Spleen (tissue), 13 donors: ENCODE measurements at places on chromosomes 3 and 15. TPM values are rescaled to one million over a fixed set of nuclear protein-coding genes. Genes with fewer than 3 reads are reported as not detected.

The CYP11A1 gene
- 8.7 TPM for total RNA-seq

The ANKUB1 gene
- total RNA-seq: not detected

DNA sequence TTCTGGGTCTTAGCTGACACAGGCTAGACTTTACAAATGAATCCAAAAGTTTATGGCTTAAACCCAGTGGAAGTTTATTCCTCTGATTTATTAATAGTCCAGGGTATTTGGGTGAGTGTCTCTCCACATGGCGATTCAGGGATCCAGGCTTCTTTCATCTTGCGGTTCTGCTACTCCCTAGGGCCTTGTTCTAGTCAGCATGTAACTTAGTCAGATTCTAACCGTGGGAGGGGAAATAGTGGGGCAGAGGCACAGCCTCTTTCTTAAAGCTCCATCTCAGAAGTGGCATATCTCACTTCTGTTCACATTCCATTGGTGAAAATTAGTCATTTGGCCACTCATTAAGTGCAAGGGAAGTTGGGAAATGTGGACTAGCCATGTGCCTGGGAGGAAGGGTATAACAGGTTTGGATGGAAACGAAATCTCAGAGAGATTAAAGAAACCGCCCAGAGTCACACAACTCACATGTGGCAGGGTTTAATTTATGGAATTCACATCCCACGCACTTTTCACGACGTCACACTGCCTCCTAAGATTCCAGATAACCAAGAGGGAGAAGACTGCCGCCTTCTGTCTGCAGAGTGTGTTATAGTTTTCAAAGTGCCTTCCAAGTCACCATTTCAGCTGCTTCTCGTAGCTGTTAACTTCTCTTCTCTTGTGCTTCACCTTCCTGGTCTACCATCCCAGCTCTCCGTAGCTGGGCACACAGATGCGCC lies 11.4 kb upstream of the RASGRF1 start:
- peaks cover 88% of the 10 kb centered on the region for H3K27me3 ChIP-seq
- H3K27ac ChIP-seq: no peak overlapping the region
- H3K36me3 ChIP-seq: no peaks in the 10 kb centered on the region
- DNase-seq: no peak
- no peaks in the 10 kb centered on the region for H3K4me1 ChIP-seq

GRCh38 chr3:101973163-101973505 lies 123.8 kb downstream of the NFKBIZ start:
- H3K4me3 ChIP-seq: no peak overlapping the region
- no peak for DNase-seq
- no peaks in the 10 kb centered on the region for H3K4me1 ChIP-seq
- no peak overlapping the region for H3K27ac ChIP-seq
- H3K27me3 ChIP-seq: no peaks in the 10 kb centered on the region

DNA sequence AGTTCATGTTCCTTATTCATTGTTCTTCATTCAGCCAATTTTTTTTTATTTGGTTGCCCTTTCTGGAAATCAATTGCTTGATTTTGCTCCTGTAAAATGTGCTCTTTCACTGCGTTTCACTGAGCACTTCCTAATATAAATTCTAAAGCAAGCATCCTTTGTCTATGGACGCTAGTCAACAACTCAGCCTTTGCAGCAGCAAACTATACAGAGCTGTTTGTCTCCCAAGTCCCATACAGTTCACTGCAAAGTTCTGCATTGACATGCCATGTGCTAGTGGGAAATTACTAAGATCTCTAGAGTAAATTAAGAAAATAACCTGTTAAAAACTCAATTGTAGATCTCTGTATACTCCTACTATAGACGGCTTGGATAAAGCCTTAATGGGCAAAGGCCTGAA lies 130.1 kb upstream of the BHLHE40 start:
- DNase-seq: no peak
- H3K4me1 ChIP-seq: peaks cover 20% of the 10 kb centered on the region
- no peaks in the 10 kb centered on the region for H3K36me3 ChIP-seq
- H3K27me3 ChIP-seq: no peaks in the 10 kb centered on the region
- H3K4me3 ChIP-seq: no peak overlapping the region

DNA sequence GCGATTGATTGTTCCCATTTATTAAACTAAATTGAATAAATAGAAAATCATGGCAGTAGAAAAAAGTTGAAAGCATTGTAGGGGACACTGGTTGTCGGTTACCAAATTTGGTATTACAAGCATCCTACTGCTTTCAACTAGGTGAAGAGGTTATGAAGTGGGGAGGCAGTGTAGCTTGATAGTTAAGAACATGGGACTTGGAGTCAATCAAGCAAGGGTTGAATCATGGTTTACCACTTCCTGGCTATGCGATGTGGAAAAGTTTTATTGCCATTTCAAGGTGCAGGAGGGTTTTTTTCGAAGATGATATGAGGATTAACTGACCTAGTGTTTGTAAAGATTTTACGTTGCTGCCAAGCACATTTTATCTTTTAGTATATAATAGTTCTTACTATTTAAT lies 318.2 kb upstream of the KCNH8 start:
- no peak overlapping the region for H3K27ac ChIP-seq
- H3K27me3 ChIP-seq: no peaks in the 10 kb centered on the region
- no peaks in the 10 kb centered on the region for H3K36me3 ChIP-seq
- no peaks in the 10 kb centered on the region for H3K4me1 ChIP-seq

GRCh38 chr15:100810831-100811230 lies 68.8 kb upstream of the ALDH1A3 start:
- no peak overlapping the region for H3K4me3 ChIP-seq
- H3K27ac ChIP-seq: no peak overlapping the region
- H3K36me3 ChIP-seq: no peaks in the 10 kb centered on the region
- no peaks in the 10 kb centered on the region for H3K4me1 ChIP-seq
- no peaks in the 10 kb centered on the region for H3K27me3 ChIP-seq
- DNase-seq: no peak

The MCF2L2 gene
- total RNA-seq: 32.8 TPM

DNA sequence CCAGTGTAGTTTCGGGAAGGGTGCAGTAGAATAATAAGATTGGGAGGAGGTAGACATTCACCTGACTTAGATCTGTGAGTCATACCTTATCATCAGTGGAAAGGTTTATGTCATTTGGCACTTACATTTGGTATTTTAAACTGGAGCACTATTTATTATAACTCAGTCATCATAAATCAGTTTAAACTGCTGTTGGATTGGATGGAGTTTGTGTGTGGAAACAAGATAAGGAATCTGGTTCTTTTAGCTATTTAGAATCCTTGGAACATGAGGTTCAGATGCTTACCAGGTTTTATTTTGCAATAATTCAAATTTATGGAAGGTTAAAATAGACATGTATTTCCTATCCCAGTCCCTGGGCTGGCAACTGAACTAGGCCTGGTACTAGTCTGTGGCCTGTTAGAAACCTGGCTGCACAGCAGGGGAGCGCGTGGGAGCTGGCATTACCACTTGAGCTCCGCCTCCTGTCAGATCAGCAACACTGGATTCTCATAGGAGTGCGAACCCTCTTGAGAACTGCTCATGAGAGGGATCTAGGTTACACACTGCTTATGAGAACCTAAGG lies 34.5 kb downstream of the ZFAND6 start:
- no peak overlapping the region for H3K27ac ChIP-seq
- peaks cover 37% of the 10 kb centered on the region for H3K4me1 ChIP-seq
- H3K27me3 ChIP-seq: no peaks in the 10 kb centered on the region
- DNase-seq: no peak
- H3K4me3 ChIP-seq: no peak overlapping the region
- no peaks in the 10 kb centered on the region for H3K36me3 ChIP-seq

DNA sequence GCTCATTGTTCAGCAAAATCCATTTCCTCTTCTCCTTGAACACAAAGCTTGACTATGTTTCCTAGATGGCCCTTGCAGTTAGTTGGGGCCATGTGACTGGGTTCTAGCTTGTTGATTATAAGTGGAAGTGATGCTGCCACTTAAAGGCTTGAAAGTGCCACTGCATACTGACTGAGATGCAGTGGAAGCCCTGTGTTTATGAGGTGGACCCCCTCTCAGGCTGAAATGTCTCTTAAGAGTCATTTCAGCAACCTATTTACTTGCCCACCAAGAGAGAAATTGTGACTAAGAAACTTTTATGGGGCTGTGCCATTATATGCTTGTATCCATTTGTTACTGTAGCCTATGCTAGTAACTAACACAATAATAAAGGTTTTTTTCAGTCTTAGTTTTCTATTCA lies 8.4 kb upstream of the ANP32A start:
- H3K27ac ChIP-seq: no peak overlapping the region
- no peaks in the 10 kb centered on the region for H3K27me3 ChIP-seq
- H3K36me3 ChIP-seq: no peaks in the 10 kb centered on the region
- H3K4me3 ChIP-seq: no peak overlapping the region
- peaks cover 4% of the 10 kb centered on the region for H3K4me1 ChIP-seq
- no peak for DNase-seq

DNA sequence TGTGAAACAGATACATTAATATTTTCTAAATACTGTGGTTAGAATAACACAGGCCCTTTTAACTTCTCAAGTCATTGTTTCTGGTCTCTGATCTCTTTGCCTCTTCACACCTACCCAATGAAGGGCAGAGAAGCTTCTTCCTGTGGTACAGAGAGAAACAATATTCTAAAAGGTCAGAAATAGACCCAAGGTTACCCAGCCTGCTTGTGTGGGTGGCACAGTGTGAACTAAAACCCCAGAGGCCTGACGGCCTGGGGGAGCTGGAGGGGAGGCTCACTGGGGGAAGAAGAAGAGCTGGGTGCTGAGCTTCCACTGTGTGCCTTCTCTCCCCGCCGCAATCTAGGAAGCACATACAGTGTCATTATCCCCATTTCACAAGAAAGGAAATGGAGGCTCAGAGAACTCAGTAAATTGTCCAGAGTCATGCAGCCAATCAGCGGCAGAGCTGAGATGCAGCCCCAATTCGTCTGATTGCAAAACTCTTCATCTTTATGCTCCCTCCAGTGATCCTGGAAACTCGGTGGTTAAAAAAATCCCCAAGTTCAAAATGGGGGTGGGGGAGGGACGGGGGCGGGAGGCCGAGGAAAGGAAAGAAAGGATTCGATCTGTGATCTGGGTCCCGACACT lies 64.1 kb upstream of the HEG1 start:
- peak overlapping the region; percentile 52 for H3K27ac ChIP-seq
- no peaks in the 10 kb centered on the region for H3K27me3 ChIP-seq
- peak overlapping the region; percentile 12 for H3K4me3 ChIP-seq
- peaks cover 66% of the 10 kb centered on the region for H3K4me1 ChIP-seq

The MUC20 gene
- 3.8 TPM for total RNA-seq

DNA sequence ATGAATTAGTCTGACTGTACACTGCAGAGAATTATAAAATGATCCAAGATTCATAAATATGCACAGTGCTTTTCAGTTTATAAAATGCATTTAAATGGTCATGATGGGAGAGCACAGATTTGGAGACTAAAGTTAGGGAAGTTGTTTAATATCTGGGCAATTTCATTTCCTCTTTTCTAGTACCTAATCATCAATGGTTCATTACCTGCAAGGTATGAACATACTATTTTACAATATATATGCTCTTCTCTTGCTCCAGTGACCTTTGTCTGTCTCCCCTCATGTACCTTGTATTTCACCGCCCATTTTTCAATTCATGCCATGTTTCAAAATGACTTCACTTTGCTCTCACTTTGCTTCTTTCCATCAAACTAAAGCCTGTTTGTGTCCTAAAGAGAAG lies 114.5 kb downstream of the SUCNR1 start:
- no peaks in the 10 kb centered on the region for H3K36me3 ChIP-seq
- H3K27me3 ChIP-seq: no peaks in the 10 kb centered on the region
- H3K4me1 ChIP-seq: no peaks in the 10 kb centered on the region
- no peak overlapping the region for H3K4me3 ChIP-seq

The TBC1D23 gene
- total RNA-seq: 44.7 TPM
